ENCODE measurements at places on chromosomes 1 and 21.
A peak's percentile ranks its signal among the peaks of the same experiment; 100 is the strongest.

DNA sequence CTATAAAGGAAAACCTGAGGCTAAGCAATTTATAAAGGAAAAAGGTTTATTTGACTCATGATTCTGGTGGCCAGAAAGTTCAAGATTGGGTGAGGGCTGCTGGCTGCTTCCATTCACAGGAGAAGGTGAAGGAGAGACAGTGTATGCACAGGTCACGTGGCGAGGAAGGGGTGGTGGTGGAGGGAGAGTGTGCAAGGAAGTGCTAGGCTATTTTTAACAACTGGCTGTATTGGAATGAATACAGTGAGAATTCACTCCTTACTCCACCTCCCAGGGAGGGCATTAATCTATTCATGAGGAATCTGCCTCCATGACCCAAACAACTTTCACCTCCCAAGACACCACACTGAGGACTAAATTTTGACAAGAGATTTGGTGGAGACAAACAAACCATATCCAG, 51.0 kb downstream of the SYDE2 start:
- DNase-seq, result no peak

DNA sequence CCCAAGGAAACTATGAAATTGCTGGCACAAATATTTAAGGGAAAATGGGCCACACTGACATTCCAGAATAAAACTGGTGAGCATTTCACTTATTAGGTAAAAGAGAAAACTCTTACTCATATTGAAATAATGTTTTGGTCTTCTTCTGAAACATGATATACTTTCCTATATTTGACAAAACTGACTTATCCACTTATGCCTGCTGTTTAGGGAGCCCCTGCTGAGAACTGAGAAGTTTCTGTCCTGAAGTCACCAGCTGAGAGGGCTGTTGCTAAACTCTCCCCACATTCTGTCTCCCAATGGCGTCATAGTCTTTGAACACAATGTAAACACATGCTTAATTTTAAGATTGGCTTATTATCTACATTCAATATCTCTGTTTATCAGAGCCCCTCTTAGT, 46.8 kb upstream of the ZC3H11B start:
- no peak for DNase-seq

DNA sequence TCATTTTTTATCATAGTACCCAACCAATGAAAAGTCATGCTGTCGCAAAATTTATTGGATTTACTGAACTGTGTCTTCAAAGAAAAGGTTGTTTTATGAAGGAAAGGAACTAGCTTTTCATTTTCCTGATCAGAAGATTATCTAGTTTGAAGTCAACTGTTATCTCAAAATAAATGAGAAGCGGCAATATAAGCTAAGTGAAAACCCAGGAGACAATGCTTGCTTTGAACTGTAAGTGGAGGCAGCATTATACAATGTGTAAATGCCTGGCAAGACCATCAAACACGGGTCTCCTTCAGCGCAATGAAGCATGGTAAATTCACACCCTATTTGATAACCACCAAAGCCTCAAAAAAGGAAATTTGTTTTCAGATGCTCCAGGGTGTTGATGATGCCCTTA, 134.4 kb upstream of the PTBP2 start:
- no peak for DNase-seq

- DNase-seq, result no peak
Observed at GRCh38 chr1:205689479-205689878, 9.2 kb upstream of the SLC45A3 start.

GRCh38 chr1:27966402-27967105, 6.8 kb downstream of the XKR8 start:
- peak; percentile 40 for DNase-seq

DNA sequence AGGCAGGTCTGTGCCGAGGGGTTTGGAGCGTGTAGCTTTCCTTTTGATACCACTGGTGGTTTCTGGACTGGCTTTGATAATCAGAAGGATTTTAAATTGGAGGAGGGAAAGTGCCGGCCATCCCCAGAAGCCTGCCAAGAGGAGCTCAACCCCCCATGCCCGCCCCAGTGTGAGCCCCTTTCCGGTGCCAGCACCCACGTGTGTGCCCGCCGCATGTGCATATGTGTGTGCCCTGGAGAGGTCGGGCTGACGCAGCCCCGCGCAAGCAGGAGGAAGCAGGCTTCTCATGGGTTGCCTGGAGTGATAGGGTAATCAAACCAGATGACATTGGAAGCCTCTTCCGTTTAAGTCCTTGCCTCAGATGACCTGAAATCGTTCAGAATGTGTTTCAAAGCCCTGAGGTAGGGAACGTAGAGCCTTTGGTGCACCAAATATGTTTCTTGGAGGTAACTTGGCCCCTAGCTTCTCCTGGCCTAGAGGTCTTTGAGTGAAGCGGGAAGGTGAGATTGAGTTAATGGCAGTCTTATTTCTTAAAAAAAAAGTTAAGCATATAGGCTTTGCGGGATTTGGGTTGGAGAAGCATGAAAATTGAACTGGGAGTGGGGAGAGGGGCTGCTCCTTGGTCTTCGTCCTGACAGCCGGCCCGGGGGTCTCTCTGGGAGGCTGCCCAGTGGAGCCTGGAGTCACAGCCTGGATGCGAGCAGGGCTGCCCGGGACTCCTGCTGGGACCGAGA, 34.1 kb upstream of the ARHGEF16 start:
- no peak for DNase-seq

DNA sequence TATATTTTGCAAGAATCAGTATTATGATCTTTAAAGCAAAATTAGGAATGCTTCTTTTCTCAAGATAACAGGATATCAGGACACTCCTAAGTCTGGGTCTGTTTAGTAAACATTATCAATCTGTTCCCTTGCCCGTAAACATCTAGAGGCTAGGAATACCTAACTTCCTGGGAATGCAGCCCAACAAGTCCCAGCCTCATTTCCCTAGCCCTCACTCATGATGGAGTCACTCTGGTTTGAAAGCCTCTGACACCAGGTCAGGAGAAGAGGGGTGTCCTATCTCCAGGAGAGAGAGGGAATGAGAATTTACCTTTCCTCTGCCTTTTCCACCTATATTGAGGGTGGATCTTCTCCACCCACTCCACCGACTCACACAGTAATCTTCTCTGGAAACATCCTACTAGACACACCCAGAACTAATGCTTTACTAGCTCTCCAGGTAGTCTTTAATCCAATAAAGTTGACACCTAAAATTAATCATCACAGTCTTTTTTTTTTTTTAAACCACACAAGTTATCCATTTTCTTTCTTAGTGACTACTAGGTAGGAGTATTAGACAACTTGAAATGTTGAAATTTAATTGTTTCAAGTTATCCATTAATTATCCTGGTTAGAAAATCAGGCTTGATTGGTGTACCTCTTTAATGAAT, 659.3 kb downstream of the USP25 start:
- DNase-seq, result no peak

DNA sequence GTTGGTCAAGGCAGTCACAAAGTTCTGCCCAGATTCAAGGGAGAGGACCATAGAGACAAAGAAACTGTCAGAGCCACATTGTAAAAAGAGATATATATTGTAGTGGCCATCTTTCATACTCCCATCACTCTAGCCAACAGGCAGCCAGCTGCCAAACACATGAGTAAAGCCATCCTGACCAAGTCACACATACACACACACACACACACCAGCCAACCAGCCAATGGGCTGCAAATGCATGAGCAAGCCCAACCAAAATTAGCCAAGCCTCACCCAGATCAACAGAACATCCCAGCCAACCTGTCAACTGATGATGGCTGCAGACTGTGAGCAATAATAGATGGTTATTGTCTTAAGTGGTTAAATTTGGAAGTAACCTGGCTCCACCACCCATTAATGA, 120.7 kb downstream of the SEC16B start:
- no peak for DNase-seq

DNA sequence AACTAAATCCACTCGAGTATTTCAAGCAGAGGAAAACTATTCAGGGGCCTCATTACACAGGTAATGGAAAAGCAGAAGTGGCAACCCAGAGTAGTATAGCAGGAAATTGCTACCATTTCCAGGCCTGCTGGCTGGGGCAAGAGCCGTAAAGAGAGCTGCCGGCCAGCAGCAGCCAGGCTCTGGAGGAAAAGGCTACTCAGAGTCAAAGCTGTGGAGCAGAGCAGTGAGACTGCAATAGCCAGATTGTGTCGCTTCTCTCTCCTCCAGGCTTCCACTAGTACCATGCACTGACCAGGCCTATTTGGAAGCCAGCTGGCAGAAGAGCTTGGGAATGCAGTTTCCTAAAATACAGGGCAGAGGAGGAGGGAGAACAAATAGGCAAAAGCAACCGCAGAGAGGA, 155.5 kb downstream of the OMA1 start:
- DNase-seq, result no peak

DNA sequence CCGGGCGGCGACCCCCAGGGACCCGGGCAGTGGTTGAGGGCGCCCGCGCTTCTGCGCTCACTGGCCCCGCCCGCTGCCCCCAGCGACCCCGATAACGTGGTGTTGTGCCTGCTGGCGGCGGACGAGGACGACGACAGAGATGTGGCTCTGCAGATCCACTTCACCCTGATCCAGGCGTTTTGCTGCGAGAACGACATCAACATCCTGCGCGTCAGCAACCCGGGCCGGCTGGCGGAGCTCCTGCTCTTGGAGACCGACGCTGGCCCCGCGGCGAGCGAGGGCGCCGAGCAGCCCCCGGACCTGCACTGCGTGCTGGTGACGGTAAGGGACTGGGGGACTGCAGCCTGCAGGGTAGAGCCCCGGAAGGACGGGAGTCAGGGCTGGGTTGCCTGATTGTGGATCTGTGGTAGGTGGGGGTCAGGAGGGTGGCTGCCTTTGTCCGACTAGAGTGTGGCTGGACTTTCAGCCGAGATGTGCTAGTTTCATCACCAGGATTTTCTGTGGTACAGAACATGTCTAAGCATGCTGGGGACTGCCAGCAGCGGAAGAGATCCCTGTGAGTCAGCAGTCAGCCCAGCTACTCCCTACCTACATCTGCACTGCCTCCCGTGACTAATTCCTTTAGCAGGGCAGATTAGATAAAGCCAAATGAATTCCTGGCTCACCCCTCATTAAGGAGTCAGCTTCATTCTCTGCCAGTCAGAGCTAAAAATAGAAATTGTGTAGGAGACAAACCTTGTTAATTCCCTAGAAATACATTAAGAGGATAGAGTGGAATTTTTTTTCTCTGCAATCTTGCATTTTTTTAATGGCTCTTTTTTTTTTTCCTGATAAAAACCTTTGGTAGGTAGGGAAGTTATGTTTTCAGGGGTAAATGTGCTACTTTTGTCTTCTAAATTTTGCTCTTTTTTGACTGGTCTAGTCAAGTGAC, 1.5 kb downstream of the GADD45A start:
- DNase-seq, result peak; percentile 54

DNA sequence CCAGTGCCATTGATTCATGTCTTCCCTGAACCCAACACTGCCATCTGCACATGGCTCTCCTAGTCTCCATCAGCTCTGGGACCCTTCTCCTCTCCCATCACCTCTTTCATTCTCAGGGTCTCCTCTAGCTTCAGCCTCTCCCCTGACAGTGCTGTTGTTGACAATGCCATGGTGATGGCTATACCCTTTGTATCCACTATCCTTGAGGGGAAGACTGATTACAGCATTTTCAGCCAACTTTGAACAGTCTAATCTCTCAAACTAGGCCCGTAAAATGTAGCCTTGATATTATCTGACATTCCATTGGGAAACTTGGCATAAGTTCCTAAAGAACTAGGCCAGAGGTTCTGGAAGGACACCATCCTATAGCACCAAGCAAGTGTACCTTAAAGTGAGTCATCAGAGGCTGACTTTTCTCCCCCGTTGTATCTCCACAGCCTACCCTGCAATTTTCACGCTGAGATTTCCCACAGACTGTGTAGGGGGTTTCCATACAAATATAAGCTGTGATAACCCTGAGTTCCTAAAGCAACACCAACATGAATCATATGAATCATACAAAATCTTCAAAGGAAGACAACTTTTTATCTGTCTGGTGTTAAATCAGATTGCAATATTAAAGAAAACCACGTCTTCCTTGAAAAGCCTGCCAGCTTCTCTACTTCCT, 5.8 kb downstream of the HAO2 start:
- no peak for DNase-seq

- no peak for DNase-seq
Observed at GRCh38 chr1:65259816-65260215, 49.5 kb upstream of the DNAJC6 start.

- DNase-seq, result no peak
Observed at GRCh38 chr1:172394141-172394751, 26.2 kb upstream of the C1orf105 start.

DNA sequence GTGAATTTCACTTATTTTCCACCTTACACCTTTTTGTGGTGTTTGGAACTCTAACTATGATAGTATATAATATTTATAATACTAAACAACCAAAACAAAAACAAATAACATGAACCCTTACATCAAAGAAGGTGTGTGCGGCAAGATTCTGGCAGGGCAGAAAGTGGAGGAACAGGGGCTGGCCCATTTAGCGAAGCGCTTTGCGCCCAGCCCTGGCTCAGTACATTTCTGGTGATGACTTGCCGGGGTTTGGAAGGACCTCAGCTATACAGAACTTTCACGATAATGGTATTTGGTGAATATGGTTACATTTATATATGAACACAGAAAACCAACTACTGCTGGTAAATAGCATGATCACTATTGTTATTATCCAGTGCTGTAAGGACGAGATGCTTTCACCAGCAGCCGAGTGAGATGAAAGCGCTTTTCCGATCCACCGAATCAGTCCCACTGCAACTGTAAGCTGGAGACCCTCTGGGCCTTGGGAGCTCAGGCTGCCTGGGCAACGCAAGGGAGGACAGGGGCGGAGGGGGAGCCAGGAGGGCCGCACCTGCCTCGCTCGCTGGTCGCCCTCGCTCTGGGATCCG, 63.9 kb downstream of the CD247 start:
- no peak for DNase-seq

All from breast epithelium (tissue), 4 donors.